ENCODE measurements at places on chromosomes 6 and 20. TPM values are rescaled to one million over a fixed set of nuclear protein-coding genes. Genes with fewer than 3 reads are reported as not detected.
A peak's percentile ranks its signal among the peaks of the same experiment; 100 is the strongest.

- no peak overlapping the region for H3K4me3 ChIP-seq
- no peaks in the 10 kb centered on the region for H3K36me3 ChIP-seq
- no peaks in the 10 kb centered on the region for H3K27me3 ChIP-seq
- DNase-seq = no peak
Observed at GRCh38 chr20:50371878-50372769, 138.1 kb upstream of the PTPN1 start.

Gene SLC32A1
- polyA plus RNA-seq = not detected

DNA sequence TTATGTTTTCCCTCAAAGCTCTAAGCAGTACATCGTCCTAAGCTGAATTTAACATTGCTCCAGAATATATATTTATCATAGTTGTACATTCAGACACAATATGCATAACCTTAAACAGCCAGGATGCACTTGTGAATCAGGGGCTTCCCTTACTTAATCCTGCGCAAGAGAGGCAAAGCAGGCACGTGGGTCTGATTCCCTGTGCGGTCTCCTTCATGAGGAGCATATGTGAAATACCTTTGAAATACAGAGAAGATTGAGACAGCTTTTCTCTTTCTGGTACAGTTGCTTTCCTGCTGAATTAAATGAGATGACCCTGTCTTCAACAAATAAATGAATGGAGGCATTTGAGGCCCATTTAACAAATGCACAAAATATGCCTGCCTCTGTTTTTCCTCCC lies 1.5 kb downstream of the HTR1E start:
- H3K27ac ChIP-seq = no peak overlapping the region
- no peaks in the 10 kb centered on the region for H3K36me3 ChIP-seq
- DNase-seq = no peak
- no peaks in the 10 kb centered on the region for H3K4me1 ChIP-seq

Gene FAM217A
- polyA plus RNA-seq = not detected

DNA sequence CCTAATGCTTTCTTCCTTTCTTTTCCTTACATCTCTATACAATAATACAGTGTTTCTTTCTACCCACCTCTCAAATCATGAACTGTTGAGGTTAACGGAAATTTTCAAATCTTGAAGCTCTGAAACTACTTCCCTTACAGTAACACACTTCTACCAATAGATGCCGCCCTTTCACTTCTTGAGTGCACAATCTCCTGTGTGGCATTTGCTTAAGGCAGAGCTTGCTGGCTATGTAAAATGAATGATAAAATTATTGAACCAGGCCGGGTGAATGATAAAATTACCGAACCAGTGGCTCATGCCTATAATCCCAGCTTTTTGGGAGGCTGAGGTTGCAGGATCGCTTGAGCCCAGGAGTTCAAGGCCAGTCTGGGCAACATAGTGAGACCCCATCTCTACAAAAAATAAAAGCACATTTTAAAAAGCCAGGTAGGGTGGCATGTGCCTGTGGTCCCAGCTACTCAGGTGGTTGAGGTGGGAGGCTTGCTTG lies 56.8 kb downstream of the KCNS1 start:
- H3K27ac ChIP-seq = 0 out of 2 replicates have a peak overlapping the region, but pooled peaks have one; percentile 2
- H3K4me1 ChIP-seq = peaks cover 58% of the 10 kb centered on the region
- H3K27me3 ChIP-seq = no peaks in the 10 kb centered on the region
- 0 out of 2 replicates have a peak, but pooled peaks cover 3% of the 10 kb centered on the region for H3K36me3 ChIP-seq
- DNase-seq = peak; percentile 90

DNA sequence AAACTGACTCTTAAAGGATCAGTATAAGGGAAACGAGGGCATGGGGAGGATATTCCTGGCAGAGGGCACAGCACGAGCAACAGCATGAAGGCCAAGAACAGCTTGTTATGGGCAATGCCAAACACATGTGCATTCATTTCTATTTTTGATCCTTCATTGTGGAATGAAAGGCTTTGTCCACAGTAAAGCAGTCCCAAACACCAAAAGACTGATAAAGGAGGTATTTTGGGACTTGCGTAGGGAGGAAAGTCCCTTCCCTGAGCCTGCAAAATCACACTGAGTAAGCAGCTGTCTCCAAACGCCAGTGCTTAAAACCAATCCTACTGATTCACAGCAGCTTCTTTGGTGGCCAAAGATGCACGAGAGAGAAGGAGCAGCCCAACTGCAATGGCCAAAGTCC lies 138.2 kb downstream of the UNC5CL start:
- H3K4me1 ChIP-seq = peaks cover 9% of the 10 kb centered on the region
- no peaks in the 10 kb centered on the region for H3K36me3 ChIP-seq
- H3K27ac ChIP-seq = no peak overlapping the region
- no peak overlapping the region for H3K4me3 ChIP-seq

DNA sequence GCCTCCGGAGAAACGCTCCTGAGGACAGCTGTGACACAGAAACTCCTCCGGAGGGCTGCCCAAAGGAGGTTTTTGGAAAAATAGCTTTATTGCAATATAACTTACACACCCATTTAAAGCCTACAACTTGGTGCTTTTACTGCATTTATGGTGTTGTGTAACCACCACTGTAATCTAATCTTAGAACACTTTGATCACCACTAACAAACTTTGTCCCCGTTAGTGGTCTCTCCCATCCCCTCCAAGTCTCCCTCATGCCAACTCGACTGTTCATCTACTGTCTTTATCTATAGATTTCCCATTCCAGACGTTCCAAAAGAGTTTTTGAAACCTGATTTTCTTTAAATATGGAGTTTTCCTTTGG lies 62.8 kb downstream of the SYNJ2 start:
- H3K4me1 ChIP-seq = peaks cover 63% of the 10 kb centered on the region
- no peak overlapping the region for H3K4me3 ChIP-seq
- DNase-seq = no peak

- DNase-seq = peak; percentile 45
- no peaks in the 10 kb centered on the region for H3K36me3 ChIP-seq
- H3K27ac ChIP-seq = peak overlapping the region; percentile 70
- peak overlapping the region; percentile 70 for H3K4me3 ChIP-seq
Observed at GRCh38 chr20:17896193-17896723, 72.3 kb downstream of the SNX5 start.

Gene BFSP1
- 0.25 TPM for polyA plus RNA-seq

DNA sequence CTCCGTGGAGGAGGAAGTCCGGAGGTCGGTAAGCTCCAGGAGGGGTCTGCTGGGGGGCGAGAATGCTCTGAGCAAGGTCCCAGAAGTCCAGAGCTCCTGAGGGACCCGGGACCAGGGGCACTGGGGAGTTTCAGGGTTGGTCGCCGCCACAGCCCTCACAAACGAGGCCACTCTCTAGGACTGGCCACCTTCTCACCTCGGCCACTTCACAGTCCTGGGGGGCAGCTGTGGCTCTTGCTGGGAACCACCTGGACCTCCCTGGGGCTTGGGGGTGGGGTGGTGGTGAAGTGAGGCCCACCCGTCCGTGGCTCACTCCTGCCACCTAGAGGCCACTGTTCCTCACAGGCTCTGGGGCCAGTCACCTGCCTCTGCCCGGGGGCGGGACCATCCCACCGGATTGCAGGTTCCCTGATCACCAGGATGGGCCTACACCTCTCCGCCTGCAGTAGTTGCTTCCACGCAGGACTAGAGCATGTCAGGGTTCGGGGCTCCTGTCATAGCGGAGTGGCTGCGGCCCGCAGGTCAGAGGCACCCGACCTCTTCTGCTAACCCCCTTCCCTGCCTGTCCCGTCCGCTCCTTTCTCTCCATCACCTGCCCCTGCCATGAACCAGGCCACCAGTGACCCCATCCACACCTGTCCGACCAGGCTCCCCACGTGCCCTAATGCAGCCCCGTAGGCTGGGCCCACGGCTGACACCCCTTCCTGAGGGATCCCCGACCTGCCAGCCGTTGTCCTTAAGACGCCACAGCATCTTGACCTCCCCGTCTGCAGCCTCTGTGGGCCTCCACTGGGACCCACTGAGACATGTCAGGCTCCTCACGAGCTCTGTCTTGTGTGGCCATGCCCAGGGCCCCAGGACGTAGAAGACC lies 5.1 kb upstream of the TCEA2 start:
- peak; percentile 69 for DNase-seq
- H3K27ac ChIP-seq = no peak overlapping the region
- no peak overlapping the region for H3K4me3 ChIP-seq
- no peaks in the 10 kb centered on the region for H3K36me3 ChIP-seq
- H3K27me3 ChIP-seq = no peaks in the 10 kb centered on the region
- H3K4me1 ChIP-seq = 0 out of 2 replicates have a peak, but pooled peaks cover 5% of the 10 kb centered on the region

GRCh38 chr6:56683882-56684281 lies 41.2 kb upstream of the DST start:
- no peaks in the 10 kb centered on the region for H3K27me3 ChIP-seq
- H3K4me3 ChIP-seq = peak overlapping the region; percentile 52
- peak; percentile 97 for DNase-seq

GRCh38 chr6:56938649-56939191 lies 16.2 kb upstream of the BEND6 start:
- peak overlapping the region; percentile 86 for H3K27ac ChIP-seq
- 0 out of 2 replicates have a peak overlapping the region, but pooled peaks have one; percentile 57 for H3K4me3 ChIP-seq
- H3K36me3 ChIP-seq = no peaks in the 10 kb centered on the region
- peaks cover 44% of the 10 kb centered on the region for H3K4me1 ChIP-seq

- no peak overlapping the region for H3K27ac ChIP-seq
- peaks cover 6% of the 10 kb centered on the region for H3K27me3 ChIP-seq
- H3K36me3 ChIP-seq = no peaks in the 10 kb centered on the region
- no peak overlapping the region for H3K4me3 ChIP-seq
- peak; percentile 29 for DNase-seq
Observed at GRCh38 chr20:61099806-61100205, 152.3 kb upstream of the CDH4 start.

Gene CTCFL
- polyA plus RNA-seq = not detected

GRCh38 chr6:1043458-1043836 lies 268.5 kb upstream of the FOXQ1 start:
- H3K27ac ChIP-seq = no peak overlapping the region
- no peak overlapping the region for H3K4me3 ChIP-seq
- peaks cover 62% of the 10 kb centered on the region for H3K27me3 ChIP-seq
- DNase-seq = peak; percentile 33

- H3K4me1 ChIP-seq = peaks cover 16% of the 10 kb centered on the region
- no peak overlapping the region for H3K27ac ChIP-seq
- H3K4me3 ChIP-seq = no peak overlapping the region
- no peaks in the 10 kb centered on the region for H3K27me3 ChIP-seq
Observed at GRCh38 chr6:36955671-36956445, 1.3 kb downstream of the PI16 start.

DNA sequence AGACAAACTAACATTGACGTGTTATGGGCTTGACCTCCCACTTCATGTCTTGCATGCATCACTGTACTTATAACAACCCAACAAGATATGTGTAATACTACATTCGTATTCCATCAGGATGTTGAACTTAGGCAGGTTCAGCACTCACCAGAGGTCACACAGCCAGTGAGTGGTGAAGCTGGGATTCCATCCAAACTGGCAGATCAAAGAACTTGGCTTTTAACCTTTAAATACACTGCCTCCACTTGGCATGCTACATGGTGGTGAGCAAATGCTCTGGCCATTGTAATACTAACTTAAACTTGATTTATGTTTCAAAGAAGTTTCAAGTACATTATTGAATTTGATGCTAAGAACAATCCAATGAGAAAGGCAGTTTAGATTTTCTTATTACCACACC lies 10.7 kb upstream of the HDDC2 start:
- no peaks in the 10 kb centered on the region for H3K36me3 ChIP-seq
- H3K27me3 ChIP-seq = no peaks in the 10 kb centered on the region
- no peak overlapping the region for H3K4me3 ChIP-seq
- no peak for DNase-seq

DNA sequence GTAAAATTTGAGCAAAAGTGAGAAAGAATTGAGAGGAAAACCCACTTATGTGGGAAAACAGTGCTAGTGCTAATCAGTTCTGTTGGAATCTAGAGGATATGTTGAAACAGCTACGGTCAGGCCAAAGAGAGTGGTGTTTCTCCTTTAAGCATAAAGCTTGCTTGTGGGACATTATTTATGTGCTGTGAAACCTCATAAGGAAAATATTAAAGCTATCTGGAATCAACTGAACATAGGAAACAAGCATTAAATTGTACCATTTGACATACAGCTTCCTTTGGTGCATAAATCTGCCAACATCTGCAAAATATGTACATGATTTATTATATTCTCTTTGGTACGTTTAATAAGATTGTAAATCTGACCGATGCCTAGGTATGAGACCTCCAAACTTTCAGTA lies 182.5 kb upstream of the PDE10A start:
- H3K27ac ChIP-seq = no peak overlapping the region
- H3K4me1 ChIP-seq = no peaks in the 10 kb centered on the region
- H3K36me3 ChIP-seq = no peaks in the 10 kb centered on the region
- H3K27me3 ChIP-seq = peaks cover 59% of the 10 kb centered on the region

- no peak overlapping the region for H3K4me3 ChIP-seq
- H3K36me3 ChIP-seq = no peaks in the 10 kb centered on the region
- peak overlapping the region; percentile 89 for H3K27ac ChIP-seq
- H3K27me3 ChIP-seq = no peaks in the 10 kb centered on the region
- DNase-seq = peak; percentile 96
- H3K4me1 ChIP-seq = peaks cover 40% of the 10 kb centered on the region
Observed at GRCh38 chr20:17843246-17844132, 125.1 kb downstream of the SNX5 start.

Gene APCDD1L
- polyA plus RNA-seq = 15.7 TPM

DNA sequence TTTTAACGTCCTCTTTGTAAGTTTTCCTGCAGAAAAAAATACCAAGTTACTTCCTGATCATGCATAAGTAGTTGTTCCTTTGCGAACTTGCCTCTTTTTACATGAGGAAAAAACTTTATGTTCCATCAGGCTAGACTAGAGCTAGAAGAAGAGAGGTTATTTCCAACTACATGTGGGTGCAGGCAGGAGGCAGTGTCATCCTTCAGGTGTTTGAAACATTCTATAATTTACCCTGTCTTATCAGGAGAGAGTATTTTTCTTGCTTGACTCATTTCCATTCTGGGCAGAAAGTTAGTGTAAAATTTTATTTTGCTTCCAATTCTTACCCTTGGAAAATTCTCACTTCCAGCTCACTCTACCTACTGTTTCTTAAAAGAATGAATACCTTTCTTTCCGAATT lies 28.5 kb upstream of the EPHA7 start:
- no peaks in the 10 kb centered on the region for H3K27me3 ChIP-seq
- H3K4me3 ChIP-seq = no peak overlapping the region
- H3K36me3 ChIP-seq = no peaks in the 10 kb centered on the region
- no peaks in the 10 kb centered on the region for H3K4me1 ChIP-seq

Gene MRPS10
- 65.1 TPM for polyA plus RNA-seq

Gene BLTP3A
- 3.2 TPM for polyA plus RNA-seq

GRCh38 chr6:27547157-27548075 lies 74.5 kb upstream of the ZNF184 start:
- H3K36me3 ChIP-seq = no peaks in the 10 kb centered on the region
- no peak overlapping the region for H3K27ac ChIP-seq
- H3K4me1 ChIP-seq = peaks cover 8% of the 10 kb centered on the region
- H3K4me3 ChIP-seq = peak overlapping the region; percentile 65
- H3K27me3 ChIP-seq = 0 out of 2 replicates have a peak, but pooled peaks cover 8% of the 10 kb centered on the region

DNA sequence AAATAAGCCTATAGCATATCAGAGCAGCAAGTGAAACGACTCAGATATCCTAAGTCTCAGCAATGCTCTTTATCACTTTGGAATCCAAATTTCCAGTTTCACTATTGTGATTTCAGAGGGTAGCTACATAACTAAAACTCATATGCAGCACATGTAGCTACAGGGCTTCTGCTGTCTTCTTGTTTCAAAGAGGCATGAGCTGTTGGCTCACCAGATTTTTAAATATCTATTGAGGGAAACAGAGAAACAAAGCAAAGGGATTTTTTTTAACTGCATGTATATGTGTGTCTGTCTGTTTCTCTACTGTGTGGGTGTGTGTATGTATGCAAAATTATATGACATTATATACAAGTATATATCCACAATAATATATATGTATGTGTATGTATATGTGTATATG lies 258.4 kb downstream of the HDGFL1 start:
- no peaks in the 10 kb centered on the region for H3K36me3 ChIP-seq
- H3K27me3 ChIP-seq = no peaks in the 10 kb centered on the region
- H3K4me3 ChIP-seq = no peak overlapping the region
- peak overlapping the region; percentile 66 for H3K27ac ChIP-seq
- DNase-seq = peak; percentile 32
- peaks cover 20% of the 10 kb centered on the region for H3K4me1 ChIP-seq

- peaks cover 35% of the 10 kb centered on the region for H3K4me1 ChIP-seq
- peak within 1 kb of the TSS; percentile 97 for H3K27ac ChIP-seq
- peak; percentile 100 for DNase-seq
- no peaks in the 10 kb centered on the region for H3K27me3 ChIP-seq
Observed at GRCh38 chr6:41071923-41072835, at the start of gene OARD1. TSS of gene OARD1 (minus strand) at chr6:41072356. CDS start at chr6:41071634, 722 bp downstream.

Gene HLA-DPA1
- polyA plus RNA-seq = 4.9 TPM
